ENCODE measurements at places on chromosomes 7 and 10. TPM values are rescaled to one million over a fixed set of nuclear protein-coding genes. Genes with fewer than 3 reads are reported as not detected.

The TRPV5 gene
- total RNA-seq = not detected

DNA sequence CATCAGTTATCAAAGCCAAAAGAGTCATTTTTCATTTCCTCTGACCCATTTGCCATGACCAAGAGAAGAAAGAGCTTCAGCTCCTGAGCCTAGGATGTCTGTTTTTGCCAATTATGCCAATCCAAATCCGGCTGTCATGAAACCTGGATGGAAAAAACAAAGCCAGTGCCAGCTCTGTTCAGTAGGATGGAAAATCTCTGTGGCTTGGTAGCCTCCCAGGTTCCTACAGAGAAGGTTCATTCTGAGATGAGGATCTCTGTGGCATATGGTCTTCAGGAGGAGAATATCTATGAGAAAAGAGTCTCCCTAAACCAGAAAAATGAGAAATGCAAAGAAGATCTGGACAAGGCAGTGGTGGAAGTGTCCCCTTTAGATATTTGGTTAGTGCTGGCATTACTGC lies 475.4 kb downstream of the CNTNAP2 start:
- DNase-seq = no peak

GRCh38 chr10:71603754-71604153 lies 115.8 kb downstream of the C10orf105 start:
- DNase-seq = no peak

DNA sequence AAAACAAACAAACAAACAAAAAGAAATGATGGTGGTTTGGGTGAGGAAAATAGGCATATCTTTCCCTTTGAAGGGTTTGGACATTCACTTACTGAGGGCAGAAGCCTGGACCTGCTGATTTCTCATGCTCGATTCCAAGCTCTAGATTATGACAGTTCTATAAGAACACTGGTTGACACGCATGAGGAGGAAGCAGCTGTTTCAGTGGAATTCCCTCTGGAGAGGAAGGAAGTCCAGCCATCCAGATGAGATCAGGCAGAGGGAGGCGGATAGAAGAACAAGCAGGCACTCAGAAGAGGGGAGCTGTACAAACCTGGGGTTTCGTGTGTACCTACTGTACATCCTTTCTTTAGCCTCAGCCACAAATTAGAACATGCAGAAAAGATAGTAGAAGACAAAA lies 691.9 kb downstream of the INHBA start:
- DNase-seq = peak; percentile 62
